ENCODE measurements at places on chromosomes 1 and 21. TPM values are rescaled to one million over a fixed set of nuclear protein-coding genes. Genes with fewer than 3 reads are reported as not detected.

The KRTAP12-2 gene
- polyA plus RNA-seq = not detected

The MPZ gene
- 3.7 TPM for polyA plus RNA-seq

DNA sequence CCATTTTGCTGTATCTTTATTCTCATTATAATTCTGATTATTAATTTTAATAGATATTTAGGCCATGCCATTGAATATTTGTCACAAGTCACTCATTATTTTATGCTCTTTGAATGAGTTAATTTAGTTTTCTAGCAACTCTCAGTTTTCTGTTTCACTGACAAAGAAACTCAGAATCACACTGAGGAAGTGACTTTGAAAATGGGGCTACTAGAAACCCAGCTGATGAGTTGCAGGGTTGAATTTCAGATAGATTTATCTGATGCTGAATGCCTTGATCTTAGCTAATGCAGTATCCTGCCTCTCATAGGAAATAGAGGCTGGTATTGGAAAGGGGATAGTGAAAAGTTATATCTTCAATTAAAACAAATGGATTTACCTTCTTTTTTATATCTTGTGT lies 67.4 kb upstream of the PLA2G4A start:
- DNase-seq = no peak

GRCh38 chr1:216183007-216183406 lies 240.2 kb downstream of the USH2A start:
- DNase-seq = no peak

DNA sequence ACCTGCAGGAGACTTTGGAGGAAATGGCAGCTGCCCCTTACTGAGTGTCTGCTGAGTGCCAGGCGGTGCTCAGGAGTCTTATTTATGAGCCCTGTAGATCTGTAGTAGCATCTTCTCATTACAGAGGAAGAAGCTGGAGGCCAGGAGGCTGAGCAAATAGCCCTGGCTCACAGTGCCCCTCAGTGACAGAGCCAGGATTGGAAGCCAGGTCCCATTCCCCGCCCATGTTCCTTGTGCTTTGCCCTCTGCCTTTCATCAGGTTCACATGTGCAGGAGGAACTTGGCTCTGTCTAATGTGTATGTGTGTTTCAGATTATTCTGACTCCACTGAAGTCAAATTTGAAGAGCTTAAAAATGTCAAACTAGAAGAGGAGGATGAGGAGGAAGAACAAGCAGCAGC lies 21.2 kb downstream of the KDM4A start:
- DNase-seq = no peak

DNA sequence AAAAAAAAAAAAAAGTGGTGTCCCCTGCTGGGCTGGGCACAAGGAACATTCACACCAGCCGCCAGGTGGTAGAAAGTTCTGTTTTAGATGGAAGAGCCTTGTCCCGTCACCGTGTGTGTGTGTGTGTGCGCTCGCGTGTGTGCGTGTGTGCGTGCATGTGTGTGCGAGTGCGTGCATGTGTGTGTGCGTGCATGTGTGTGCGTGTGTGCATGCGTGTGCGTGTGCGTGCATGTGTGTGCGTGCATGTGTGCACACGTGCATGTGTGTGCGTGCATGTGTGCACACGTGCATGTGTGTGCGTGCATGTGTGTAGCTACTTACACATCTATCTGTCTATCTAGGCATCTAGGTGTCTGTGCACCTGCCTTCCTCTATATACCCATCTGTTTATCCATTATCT lies 491.7 kb downstream of the NPHP4 start:
- DNase-seq = no peak

DNA sequence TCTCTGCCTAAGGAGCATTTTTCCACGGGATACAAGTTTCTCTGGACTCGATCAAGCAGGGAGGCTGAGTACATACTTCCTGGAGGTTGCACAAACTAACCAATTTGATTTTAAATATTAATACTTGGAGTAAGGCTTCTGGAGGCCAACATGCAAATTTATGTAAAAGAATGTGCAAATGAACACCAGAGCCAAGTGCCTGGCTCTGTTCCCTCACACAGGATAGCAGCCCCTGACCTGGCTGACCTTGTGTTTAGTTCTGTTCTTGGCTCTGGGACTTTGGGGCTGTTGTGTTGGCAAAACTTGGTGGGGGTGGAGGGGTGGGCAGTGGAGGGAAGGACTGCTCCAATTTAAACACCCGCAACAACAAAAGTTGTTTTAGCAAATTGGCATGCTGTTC lies 34.2 kb downstream of the CNIH3 start:
- DNase-seq = no peak

DNA sequence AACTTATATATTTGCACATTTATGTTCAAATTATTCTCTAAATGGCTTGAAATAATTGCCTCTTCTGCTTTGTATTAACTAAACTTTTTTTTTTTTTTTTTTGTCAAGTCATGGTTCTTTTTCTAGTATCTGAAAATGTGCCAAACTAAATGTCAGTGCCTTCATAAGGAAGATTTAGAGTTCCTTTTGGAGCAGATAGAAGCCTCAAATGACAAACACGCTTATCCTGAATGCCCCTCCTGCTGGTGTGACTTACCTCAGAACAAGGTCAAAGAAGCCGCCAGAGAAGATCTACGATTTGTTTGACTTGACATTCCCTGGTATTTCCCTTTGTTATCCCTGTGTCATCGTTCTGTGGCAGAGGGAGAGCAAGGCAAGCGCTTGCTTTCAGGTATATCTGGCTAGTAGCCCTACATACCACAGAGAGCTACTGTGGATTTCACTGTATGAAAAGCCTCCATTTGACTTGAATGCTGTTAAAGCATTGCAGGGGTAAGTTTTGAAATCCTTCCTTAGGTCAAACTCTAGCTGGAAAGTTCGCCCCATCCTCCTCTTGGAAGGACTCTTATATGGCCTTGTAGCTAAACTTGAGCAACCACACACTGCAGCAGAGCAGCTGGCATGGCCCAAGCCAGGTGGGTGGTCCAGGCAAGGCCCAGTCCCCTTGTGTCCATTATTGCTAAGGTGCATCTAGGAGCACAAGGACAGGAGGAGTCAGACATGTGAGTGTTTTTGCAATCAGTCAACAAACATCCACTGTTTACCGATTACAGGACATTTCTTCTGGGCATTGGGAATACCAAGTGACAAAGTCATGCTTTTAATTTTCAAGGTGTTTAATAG lies 285.4 kb upstream of the USP25 start:
- DNase-seq = no peak
